ENCODE measurements at places on chromosomes 5 and 9.
A peak's percentile ranks its signal among the peaks of the same experiment; 100 is the strongest.

DNA sequence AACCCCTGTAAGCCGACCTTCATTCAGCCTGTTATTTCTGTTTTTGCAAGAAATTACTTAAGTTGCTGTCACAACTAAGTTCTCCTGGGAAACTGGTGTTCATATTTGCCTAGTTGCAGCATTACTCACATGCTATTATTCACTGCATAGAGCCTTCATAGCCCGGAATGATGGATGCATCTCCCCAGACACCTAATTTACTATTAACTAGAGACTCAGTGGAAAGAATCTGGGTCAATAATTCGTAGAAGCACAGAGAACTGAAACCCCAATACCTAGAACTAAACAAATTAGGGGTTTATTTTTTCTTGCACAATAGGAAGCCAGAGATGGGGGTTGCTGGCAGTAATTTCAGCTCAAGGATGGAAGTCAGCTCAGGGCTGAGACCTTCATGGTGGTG is 45.7 kb upstream of the FAM170A start:
- H3K27me3 ChIP-seq = peaks cover 5% of the 10 kb centered on the region
- no peak overlapping the region for H3K27ac ChIP-seq
- DNase-seq = no peak
- no peaks in the 10 kb centered on the region for H3K36me3 ChIP-seq
- H3K4me3 ChIP-seq = no peak overlapping the region
- H3K4me1 ChIP-seq = no peaks in the 10 kb centered on the region

- no peak overlapping the region for H3K4me3 ChIP-seq
- H3K36me3 ChIP-seq = no peaks in the 10 kb centered on the region
- no peak overlapping the region for H3K27ac ChIP-seq
- no peaks in the 10 kb centered on the region for H3K27me3 ChIP-seq
- DNase-seq = no peak
Observed at GRCh38 chr5:134440201-134440755, 28.6 kb upstream of the CDKN2AIPNL start.

DNA sequence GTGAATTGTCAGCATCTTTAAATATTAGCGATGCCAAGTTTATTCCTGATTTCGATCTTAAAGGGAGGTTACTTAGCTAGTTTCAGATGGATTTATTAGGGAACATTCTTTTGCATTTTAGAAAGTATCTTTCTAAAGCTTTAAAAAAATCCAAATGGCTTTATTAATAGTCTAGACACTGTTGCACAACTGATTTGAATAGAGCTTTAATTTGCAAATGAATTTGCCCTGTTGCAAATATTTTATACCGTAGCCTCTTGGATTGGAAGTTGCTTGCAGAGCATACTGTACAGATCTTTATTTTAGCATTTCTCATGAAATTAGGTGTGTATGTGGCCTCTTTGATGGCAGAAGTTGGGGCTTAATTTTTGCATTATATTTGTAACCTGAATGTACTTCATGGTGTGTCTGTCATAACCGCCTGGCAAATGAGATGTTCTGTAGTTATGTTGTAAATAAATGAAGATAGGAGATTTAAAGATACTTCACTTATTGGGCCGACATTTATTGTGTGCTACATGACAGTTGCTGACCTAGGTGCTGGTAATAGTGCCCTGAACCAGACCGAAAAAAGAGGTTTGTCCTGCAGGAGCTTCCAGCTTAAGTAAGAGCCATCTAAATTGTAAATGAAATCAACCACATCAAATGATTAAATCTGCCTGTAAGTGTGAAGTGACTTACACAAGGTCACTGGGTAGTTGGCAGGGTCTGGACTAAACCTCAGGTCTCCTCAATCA is 1.8 kb downstream of the TCERG1 start:
- H3K27ac ChIP-seq = peak overlapping the region; percentile 8
- peaks cover 45% of the 10 kb centered on the region for H3K4me1 ChIP-seq
- H3K27me3 ChIP-seq = no peaks in the 10 kb centered on the region
- DNase-seq = no peak
- peaks cover 7% of the 10 kb centered on the region for H3K36me3 ChIP-seq

DNA sequence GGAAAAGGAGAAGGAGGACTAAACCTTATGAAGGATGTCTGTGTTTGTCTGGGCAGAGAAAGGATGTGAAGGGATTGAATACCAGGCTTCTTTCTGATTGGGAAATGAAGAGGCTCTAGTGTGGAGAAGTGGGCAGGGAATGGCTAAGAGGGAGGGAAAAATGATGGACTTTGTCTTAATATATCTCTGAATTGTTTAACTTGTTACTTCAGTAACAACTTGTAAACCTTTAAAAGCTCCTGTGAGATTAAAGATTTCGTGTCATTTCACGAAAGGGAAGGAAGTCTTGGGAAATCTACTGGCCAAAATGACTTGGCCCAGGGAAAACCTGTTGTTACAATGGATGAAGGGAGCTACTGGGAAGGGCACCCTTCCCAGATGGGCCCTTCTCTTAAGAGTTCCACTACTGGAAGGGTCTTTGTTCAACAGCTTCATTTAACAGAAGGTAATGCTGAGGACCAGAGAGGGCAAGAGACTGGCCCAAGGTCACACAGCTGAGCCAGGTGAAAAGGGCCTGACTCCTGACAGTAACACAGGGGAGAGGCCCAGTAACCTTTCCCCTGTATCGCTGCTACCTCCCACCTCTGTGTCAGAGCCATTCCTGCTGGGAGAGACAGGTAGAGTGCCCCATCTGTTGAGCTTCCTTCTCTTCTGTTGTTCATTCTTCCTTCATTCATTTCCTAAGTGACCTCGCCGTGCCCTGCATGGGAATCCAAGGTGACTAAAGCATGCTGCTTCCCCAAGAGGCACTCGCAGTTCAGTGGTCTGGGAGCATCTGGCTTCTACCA is 5.1 kb upstream of the TCOF1 start:
- H3K27ac ChIP-seq = no peak overlapping the region
- peaks cover 8% of the 10 kb centered on the region for H3K27me3 ChIP-seq
- H3K4me1 ChIP-seq = peaks cover 23% of the 10 kb centered on the region
- H3K4me3 ChIP-seq = no peak overlapping the region
- H3K36me3 ChIP-seq = no peaks in the 10 kb centered on the region

DNA sequence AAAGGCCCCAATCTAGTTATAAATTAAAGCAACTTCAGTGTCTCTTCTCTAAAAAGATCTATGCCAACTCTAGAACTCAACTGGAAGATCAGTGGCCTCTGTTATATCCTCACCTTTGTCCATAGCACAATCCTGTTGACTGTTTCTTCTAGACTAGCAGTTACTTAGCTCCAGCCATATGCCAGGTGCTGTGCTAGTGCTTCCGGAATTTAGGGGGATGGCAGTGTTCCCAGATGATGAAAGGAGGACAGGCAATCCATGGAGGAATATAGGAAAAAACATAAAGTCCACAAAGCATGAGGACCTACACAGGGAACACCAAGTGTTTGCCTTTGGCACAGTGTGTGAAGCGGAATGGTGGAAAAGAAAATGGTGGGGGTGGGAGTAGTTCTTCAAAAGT is 214.3 kb downstream of the MAPKAP1 start:
- H3K36me3 ChIP-seq = no peaks in the 10 kb centered on the region
- no peak for DNase-seq
- H3K27ac ChIP-seq = no peak overlapping the region
